ENCODE measurements at places on chromosomes 4 and X.

GRCh38 chr4:38654273-38654672 lies 9.7 kb upstream of the KLF3 start:
- H3K36me3 ChIP-seq, result no peaks in the 10 kb centered on the region
- no peaks in the 10 kb centered on the region for H3K27me3 ChIP-seq
- H3K4me3 ChIP-seq, result peak overlapping the region; percentile 37
- peaks cover 45% of the 10 kb centered on the region for H3K4me1 ChIP-seq

- H3K4me3 ChIP-seq, result no peak overlapping the region
- H3K4me1 ChIP-seq, result no peaks in the 10 kb centered on the region
- H3K36me3 ChIP-seq, result no peaks in the 10 kb centered on the region
- no peak overlapping the region for H3K27ac ChIP-seq
Measured at GRCh38 chr4:87749883-87750282, 49.5 kb upstream of the IBSP start.

DNA sequence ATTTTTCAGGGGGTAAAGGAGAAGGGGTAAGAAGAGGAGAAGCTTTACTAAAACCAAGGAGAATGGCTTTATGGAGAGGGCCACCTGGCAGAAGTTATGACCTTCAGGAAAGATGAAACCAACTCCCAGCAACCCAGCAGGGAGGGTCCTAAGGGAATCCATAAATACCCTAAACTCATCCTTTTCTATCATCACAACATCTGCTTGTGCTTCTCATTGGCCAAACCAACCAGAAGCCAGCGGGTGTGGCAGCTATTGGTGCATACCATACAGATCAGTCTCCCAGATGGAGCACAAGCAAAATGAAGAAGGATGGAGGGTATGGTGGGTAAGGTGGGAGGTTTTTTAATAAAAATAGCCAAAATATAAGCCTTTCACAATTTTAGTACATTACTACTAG lies 58.5 kb upstream of the ARSJ start:
- H3K4me1 ChIP-seq, result peaks cover 8% of the 10 kb centered on the region
- no peak for DNase-seq
- H3K27me3 ChIP-seq, result peaks cover 7% of the 10 kb centered on the region
- no peak overlapping the region for H3K27ac ChIP-seq

GRCh38 chr4:101187841-101188240 lies 159.5 kb downstream of the PPP3CA start:
- H3K4me3 ChIP-seq, result no peak overlapping the region
- H3K27ac ChIP-seq, result no peak overlapping the region
- H3K4me1 ChIP-seq, result peaks cover 20% of the 10 kb centered on the region

GRCh38 chrX:47420265-47420664 lies 49.9 kb downstream of the ZNF157 start:
- no peak overlapping the region for H3K4me3 ChIP-seq
- DNase-seq, result no peak
- H3K36me3 ChIP-seq, result peaks cover 8% of the 10 kb centered on the region
- H3K27ac ChIP-seq, result no peak overlapping the region

DNA sequence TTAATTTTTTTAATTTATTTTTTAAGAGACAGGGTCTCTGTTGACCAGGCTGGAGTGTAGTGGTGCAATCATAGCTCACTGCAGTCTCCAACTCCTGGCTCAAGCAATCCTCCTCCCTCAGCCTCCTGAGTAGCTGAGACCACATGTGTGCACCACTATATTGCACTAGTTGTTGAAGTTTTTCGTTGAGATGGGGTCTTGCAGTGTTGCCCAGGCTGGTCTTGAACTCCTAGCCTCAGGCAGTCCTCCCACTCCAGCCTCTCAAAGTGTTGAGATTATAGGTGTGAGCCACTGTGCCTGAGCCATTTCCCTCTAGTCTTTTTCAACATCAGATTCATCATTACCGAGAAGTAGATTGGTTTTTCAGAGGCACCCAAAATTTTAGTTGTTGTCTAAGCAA lies 165.7 kb downstream of the DCLK2 start:
- no peak overlapping the region for H3K27ac ChIP-seq
- H3K4me3 ChIP-seq, result no peak overlapping the region
- peaks cover 7% of the 10 kb centered on the region for H3K27me3 ChIP-seq
- no peak for DNase-seq
- H3K4me1 ChIP-seq, result no peaks in the 10 kb centered on the region

DNA sequence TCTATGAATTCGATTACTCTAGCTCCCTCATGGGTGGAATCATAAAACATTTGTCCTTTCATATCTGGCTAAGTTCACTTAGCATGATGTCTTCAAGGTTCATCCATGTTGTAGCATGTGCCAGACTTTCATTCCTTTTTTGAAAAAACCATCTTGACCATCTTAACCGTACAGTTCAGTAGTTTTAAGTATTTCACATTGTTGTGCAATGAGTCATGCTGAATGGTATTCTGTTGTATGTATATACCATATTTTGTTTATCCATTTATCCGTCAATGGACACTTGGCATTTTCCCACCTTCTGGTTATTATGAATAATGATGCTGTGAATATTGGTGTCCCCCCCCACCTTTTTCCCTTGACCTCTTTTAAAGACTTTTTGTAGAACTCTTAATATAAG lies 72.4 kb upstream of the TLR2 start:
- no peak overlapping the region for H3K4me3 ChIP-seq
- no peak for DNase-seq
- peaks cover 33% of the 10 kb centered on the region for H3K4me1 ChIP-seq
- H3K36me3 ChIP-seq, result peaks cover 58% of the 10 kb centered on the region
- no peak overlapping the region for H3K27ac ChIP-seq

- no peak overlapping the region for H3K27ac ChIP-seq
- H3K27me3 ChIP-seq, result no peaks in the 10 kb centered on the region
- H3K36me3 ChIP-seq, result no peaks in the 10 kb centered on the region
- peaks cover 32% of the 10 kb centered on the region for H3K4me1 ChIP-seq
- H3K4me3 ChIP-seq, result no peak overlapping the region
Measured at GRCh38 chrX:15679246-15679645, 14.6 kb upstream of the CLTRN start.

DNA sequence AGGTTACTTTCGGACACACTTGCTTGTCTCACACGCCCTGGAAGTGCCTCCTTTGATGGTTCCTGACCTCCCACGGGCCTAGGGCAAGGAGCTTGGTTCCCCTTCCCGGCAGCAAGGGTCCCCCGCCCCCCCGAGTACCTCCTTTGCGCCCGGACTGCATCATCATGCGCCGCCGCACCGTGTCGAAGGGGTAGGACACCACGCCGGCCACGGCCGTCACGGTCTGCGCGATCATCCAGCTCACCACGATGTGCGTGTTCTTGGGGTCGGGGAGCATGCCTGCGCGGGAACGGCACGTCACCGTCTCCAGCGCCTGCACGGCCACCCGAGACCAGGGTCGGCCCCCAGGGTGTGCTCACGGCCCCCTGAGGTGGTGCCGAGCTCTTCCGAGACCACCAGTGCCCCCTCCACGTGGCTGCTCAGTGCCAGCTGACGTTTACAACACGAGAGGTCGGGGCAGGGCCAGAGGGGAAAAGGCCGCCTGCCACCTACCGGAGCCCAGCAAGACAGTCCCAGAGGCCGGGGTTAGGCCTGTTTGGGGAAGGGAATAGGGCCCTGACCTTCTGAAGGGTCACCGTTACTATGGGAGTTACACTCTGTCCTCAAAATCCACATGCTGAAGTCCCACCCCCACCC lies 4.7 kb downstream of the SLC25A6 start:
- no peak overlapping the region for H3K27ac ChIP-seq
- peaks cover 35% of the 10 kb centered on the region for H3K4me1 ChIP-seq
- no peaks in the 10 kb centered on the region for H3K27me3 ChIP-seq
- no peak for DNase-seq
- peaks cover 62% of the 10 kb centered on the region for H3K36me3 ChIP-seq
- H3K4me3 ChIP-seq, result no peak overlapping the region

DNA sequence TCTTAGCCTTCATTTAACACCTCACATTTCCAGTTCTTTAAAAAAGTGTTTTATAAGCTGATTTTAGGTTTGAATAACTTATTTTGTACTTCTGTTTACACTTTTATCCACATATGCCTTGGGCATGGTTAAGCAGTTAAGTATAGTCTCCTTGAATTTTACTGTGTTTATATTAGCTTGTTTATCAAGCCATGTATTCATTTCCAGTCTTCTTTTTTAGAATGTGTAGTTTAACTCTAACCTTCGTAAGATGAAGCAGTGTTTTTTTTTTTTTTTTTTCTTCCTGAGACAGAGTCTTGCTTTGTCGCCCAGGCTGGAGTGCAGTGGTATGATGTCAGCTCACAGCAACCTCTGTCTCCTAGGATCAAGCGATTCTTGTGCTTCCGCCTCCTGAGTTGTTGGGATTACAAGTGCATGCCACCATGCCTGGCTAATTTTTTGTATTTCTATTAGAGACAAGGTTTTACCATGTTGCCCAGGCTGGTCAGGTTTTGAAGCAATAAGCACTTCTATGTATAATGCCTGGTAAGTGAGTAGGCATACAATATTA lies 42.5 kb downstream of the BMP2K start:
- H3K4me3 ChIP-seq, result no peak overlapping the region
- H3K4me1 ChIP-seq, result peaks cover 3% of the 10 kb centered on the region
- DNase-seq, result no peak

DNA sequence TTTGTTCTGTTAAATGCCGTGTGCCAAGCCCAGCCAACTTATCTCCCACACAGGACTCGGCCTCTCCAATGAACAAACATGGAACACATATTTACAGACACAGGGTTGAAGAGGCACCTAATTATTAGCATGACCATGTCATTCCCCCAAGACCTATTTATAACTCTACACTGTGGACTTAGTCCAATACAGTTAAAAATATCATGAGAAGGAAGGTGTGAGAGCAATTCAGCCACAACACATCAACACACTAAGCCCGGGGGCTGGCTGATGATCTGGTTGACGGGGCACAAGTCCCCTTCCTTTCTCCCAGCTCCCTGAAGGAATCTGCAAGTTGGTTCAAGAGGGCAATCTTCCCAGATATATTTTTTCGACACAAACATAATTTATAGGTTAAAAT lies 28.1 kb downstream of the MANBA start:
- peaks cover 22% of the 10 kb centered on the region for H3K36me3 ChIP-seq
- H3K27ac ChIP-seq, result no peak overlapping the region
- no peak for DNase-seq
- H3K27me3 ChIP-seq, result no peaks in the 10 kb centered on the region
- no peak overlapping the region for H3K4me3 ChIP-seq
- H3K4me1 ChIP-seq, result peaks cover 11% of the 10 kb centered on the region

DNA sequence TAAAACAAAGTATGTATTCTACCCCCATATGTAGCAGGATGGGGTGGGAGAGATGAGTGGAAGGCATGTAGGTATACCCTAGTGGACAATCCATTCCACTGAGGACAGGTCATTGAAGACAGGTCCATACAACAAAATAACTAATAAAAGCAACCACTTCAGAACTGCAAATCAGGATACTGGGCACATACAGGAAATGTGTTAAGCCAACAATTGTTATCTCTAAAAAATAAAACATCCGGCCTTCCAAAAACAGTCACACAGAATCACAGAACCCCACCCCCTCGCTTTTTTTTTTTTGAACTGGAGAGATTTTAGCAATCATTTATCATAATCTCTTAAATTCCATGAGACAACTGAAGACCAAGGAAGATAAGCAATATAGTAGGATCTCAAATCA lies 112.9 kb downstream of the FRYL start:
- no peak for DNase-seq
- H3K4me3 ChIP-seq, result no peak overlapping the region
- H3K4me1 ChIP-seq, result peaks cover 32% of the 10 kb centered on the region
- no peaks in the 10 kb centered on the region for H3K27me3 ChIP-seq
- H3K36me3 ChIP-seq, result peaks cover 9% of the 10 kb centered on the region

- no peak for DNase-seq
- H3K27ac ChIP-seq, result peak overlapping the region; percentile 90
- H3K4me1 ChIP-seq, result peaks cover 13% of the 10 kb centered on the region
- H3K36me3 ChIP-seq, result peaks cover 9% of the 10 kb centered on the region
- H3K27me3 ChIP-seq, result peaks cover 2% of the 10 kb centered on the region
Measured at GRCh38 chrX:54808109-54808604, 612 bp downstream of the MAGED2 start.

DNA sequence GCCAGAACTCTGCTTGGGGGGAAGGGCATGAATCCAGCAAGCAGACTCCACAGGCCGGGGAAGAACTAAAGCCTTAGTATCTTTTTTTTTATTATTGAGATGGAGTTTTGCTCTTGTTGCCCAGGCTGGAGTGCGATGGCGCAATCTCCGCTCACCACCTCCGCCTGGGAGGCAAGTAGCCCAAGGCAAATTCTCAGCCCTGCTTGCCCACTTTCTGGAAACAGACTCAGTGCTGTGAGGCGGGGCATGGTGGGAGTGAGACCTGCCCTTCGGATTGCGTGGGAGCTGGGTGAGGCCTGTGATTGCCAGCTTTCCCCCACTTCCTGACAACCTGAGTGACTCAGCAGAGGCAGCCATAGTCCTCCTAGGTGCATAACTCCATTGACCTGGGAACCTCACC lies 348.8 kb downstream of the GASK1B start:
- H3K4me3 ChIP-seq, result no peak overlapping the region
- no peak overlapping the region for H3K27ac ChIP-seq
- H3K4me1 ChIP-seq, result no peaks in the 10 kb centered on the region
- H3K27me3 ChIP-seq, result no peaks in the 10 kb centered on the region

DNA sequence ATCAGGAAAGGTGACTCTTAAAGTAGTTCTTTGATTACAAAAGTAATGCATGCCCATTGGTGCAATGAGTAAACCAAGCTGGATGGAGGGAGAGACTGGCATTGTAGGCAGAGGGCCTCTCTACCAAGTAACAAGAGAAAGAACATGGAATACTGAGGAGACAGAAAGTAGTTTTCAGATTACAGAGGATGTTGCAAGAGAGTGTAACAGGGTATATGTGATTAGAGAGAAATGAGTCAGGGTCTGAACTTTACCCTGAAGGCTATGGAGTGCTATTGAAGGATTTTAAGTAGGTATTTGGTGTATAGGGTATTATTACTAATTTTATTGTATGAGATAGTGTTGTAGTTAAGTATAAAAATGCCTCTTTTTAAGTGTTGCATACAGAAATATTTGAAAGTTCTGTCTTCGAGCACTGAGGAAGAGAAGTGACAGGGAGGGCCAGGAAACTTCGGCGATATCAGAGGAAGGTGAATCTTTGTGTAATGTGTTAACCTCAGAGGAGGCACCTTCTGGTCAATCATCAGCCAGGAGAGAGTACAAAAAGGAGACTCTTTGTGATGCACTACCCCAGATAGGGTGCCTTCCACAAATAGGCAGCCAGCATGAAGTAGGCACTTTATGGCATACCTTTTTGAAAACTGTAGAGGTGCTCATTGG lies 8.2 kb downstream of the NKAP start:
- no peaks in the 10 kb centered on the region for H3K27me3 ChIP-seq
- peaks cover 7% of the 10 kb centered on the region for H3K36me3 ChIP-seq
- H3K4me3 ChIP-seq, result no peak overlapping the region
- no peak for DNase-seq
- H3K4me1 ChIP-seq, result no peaks in the 10 kb centered on the region

DNA sequence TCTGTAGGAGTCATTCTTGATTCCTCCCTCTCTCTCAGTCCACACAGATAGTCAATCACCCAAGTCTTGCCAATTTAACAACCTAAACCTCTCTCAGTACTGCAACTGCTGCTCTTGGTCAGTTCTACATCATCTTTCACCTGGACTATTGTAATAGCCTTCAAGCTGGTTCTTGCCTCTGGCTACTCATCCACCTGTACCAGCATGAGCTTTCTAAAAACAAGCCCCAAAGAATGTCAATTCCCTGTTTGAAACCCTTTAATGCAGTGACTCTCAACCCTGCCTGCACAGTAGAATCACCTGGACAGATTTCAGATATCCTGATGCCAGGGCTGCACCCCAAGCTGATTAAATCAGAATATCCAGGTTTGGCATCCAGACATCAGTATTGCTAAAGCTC lies 48.3 kb downstream of the VGLL1 start:
- H3K4me3 ChIP-seq, result no peak overlapping the region
- no peak for DNase-seq
- no peaks in the 10 kb centered on the region for H3K36me3 ChIP-seq
- H3K27ac ChIP-seq, result no peak overlapping the region

GRCh38 chr4:4420421-4420820 lies 33.5 kb downstream of the NSG1 start:
- DNase-seq, result no peak
- peaks cover 28% of the 10 kb centered on the region for H3K4me1 ChIP-seq
- peaks cover 26% of the 10 kb centered on the region for H3K36me3 ChIP-seq

All from activated CD4-positive, alpha-beta memory T cell treated with anti-CD3 and anti-CD28 coated beads for 36 hours (primary cell).